ENCODE measurements at places on chromosomes 1 and 21.
A peak's percentile ranks its signal among the peaks of the same experiment; 100 is the strongest.

GRCh38 chr1:81974222-81974841, 173.6 kb downstream of the ADGRL2 start:
- no peak for DNase-seq

DNA sequence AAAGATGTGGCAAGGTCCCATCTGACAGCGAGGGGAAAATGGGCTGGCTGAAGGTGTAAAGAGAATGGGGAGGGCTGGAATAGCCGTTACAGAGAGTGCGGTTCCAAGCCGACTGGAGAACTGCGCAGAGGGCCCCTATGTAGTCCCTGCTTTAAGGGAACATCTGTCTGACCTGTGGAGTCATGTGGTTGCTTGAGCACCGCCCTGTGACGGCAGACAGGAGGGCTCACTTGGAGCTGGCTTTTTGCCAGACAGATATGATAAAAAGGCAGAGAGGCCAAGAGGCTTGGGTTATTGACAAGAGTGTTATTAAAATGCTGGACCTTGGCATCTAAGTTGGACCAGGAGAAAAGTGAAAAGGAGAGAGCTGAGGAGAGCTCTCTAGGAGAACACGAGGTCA, 5.9 kb upstream of the PTPRF start:
- DNase-seq = no peak

- DNase-seq = no peak
Measured at GRCh38 chr1:53081384-53082066, 19.5 kb downstream of the PODN start.

- DNase-seq = no peak
Measured at GRCh38 chr1:230157420-230158390, 90.7 kb downstream of the GALNT2 start.

GRCh38 chr1:71908871-71909390, 373.4 kb downstream of the NEGR1 start:
- DNase-seq = no peak

DNA sequence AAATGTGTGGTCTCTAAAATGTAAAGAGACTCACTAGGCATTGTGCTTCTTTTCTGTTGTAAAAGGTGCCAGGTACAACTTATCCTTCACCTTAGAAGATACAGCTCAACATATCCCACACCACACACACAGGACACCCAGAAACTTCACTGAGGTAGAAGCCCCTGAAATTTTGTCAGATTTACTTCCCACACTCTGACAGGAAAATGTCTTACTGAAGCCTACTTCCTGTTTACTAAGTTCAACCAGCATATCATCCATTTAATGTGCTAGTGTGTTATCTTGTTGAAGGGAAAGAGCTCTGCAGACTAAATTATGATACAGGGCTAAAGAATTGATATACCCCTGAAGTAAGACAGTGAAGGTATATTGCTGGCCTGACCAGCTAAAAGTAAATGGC, 39.9 kb upstream of the INSL5 start:
- no peak for DNase-seq

- no peak for DNase-seq
Measured at GRCh38 chr1:99917214-99917613, 52.6 kb upstream of the SLC35A3 start.

- DNase-seq = no peak
Measured at GRCh38 chr1:87872692-87873091, 544.0 kb downstream of the LMO4 start.

- no peak for DNase-seq
Measured at GRCh38 chr1:37765916-37766664, 1.2 kb upstream of the EPHA10 start.

DNA sequence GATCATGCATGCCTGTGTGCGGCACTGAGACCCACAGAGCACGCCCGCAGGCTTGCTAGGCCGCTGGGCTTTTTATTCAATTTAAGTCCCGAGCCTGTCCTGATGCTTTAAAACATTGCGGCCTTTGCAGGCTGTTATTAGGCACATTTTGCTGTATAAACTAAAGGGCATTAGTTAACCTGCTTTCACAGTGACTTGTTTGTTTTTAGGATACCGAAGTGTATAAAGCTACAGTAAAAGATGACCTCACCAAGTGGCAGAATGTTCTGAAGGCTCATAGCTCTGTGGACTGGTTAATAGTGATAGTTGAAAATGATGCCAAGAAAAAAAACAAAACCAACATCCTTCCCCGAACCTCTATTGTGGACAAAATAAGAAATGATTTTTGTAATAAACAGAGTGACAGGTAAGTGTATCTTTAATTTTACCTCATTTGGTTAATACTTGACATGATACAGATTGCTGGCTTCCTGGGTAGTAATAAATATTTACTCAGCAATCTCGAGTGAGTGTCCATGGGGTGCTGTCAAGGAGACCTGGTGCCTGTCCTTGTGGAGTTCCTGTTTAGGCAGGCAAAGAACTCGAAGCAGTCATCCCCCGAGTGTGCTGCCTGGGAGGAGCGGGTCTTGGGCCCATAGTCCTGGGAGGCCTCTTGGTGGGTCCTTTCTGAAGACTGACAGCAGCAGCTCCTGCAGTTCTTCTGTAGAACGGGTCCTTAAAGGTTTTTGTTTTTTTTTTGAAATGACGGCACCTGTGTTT, 40.1 kb downstream of the TRAPPC10 start:
- no peak for DNase-seq

DNA sequence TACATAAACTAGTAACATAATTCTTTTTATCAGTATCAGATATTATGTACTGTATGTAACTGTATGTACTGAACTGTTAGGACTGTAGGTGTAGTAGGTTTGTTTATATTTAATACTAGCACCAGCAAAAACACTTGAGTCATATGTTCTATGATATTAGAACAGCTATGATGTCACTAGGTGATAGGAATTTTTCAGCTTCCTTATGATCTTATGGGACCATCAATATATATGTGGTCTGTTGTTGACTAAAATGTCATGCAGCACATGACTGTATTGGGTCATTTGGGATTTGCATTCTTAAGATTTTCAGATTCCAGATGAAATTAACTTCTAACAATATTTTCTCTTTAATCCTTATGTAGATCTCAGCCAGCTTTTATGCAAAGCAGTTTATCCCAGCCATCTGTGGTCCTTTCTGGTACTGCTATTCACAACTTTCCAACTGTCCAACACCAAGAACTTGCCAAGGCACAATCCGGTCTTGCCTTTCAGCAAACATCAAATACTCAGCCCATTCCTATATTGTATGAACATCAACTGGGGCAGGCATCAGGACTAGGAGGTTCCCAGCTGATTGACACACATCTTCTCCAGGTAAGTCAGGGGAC, 38.3 kb upstream of the MYOCOS start:
- no peak for DNase-seq

- no peak for DNase-seq
Measured at GRCh38 chr1:209862391-209863356, 34.9 kb downstream of the UTP25 start.

GRCh38 chr1:8448911-8449661, 131.2 kb downstream of the SLC45A1 start:
- peak; percentile 19 for DNase-seq

DNA sequence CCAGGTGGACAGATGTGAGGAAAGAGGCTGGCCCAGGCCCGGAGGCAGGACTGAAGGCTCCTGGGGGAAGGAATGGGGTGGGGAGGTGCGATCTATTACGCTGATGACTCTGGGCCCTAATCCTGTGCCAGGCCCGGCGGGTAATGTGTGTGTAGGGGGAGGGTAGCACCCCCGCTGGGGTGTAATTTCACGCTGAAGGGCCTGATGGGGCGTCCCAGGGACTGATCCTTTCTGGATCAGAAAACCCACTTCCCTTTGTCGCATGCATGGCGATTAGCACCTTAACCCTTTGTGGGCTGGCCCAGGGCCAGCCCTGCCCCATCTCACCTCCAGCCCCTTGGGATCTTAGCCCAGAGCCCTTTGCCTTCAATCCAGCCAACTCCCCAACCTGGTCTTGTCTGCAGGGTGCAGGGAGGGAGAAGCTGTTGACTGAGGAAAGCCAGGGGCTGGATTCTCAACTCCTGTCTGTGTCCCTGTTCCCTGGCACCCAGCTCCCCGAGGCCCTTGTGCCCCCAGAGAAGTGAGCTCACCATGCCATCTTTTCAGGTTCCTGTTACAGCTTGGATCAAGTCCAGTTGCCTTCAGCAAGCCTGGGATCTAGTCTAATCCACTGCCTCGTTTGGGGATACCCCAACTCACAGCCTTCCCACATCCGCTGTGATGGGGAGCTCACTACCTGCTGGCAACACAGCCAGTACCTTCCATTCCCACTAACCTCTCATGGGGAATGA, 26.0 kb downstream of the KNCN start:
- no peak for DNase-seq

Data from fibroblast of gingiva (primary cell).